Upper lobe of right lung (tissue), 1 donor: ENCODE measurements at places on chromosomes 13 and 19.

- no peak overlapping the region for H3K4me3 ChIP-seq
- H3K27ac ChIP-seq = no peak overlapping the region
- DNase-seq = no peak
- H3K4me1 ChIP-seq = peaks cover 20% of the 10 kb centered on the region
These were observed 3.3 kb upstream of the NUDT19 start for GRCh38 chr19:32688311-32688710.

DNA sequence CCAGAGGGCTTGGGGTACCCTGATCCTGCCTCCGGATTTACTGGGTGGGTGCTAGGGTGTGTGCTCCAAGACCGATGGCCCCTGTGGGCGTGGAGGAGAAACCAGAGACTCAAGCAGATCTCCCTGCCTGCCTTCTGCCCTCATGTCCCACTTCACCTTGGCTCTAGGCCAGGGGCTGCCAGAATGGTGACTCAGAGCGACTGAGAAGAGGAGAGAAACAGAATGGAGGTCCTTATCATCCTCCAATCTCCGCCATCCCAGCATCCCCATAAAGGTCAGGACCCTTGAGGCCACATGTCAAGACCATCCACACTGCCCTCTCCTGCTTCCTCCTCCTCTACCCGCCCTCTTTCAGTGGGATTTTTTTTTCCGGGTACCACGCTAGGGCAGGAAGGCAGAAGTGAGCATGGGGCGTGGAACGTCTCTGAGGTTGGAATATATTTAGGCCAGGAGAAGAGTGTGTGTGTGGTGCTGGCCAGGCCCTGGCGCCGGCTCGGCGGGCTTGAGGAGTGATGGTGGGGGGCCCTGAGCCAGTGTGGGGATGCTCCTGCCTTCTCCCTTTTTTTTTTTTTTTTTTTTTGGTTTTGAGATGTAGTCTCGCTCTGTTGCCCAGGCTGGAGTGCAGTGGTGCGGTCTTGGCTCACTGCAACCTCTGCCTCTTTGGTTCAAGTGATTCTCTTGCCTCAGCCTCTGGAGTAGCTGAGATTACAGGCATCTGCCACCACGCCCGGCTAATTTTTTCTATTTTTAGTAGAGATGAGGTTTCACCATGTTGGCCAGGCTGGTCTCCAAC is 22.3 kb downstream of the IER2 start:
- H3K27me3 ChIP-seq = no peaks in the 10 kb centered on the region
- no peaks in the 10 kb centered on the region for H3K36me3 ChIP-seq
- peak; percentile 88 for DNase-seq
- peak overlapping the region; percentile 81 for H3K27ac ChIP-seq
- no peak overlapping the region for H3K4me3 ChIP-seq

- H3K27ac ChIP-seq = no peak overlapping the region
- no peaks in the 10 kb centered on the region for H3K36me3 ChIP-seq
- no peaks in the 10 kb centered on the region for H3K27me3 ChIP-seq
- H3K4me1 ChIP-seq = peaks cover 6% of the 10 kb centered on the region
These were observed 94.5 kb downstream of the ANKRD10 start for GRCh38 chr13:110820322-110820721.

GRCh38 chr19:575527-576506 is 3.4 kb downstream of the BSG start:
- no peaks in the 10 kb centered on the region for H3K27me3 ChIP-seq
- DNase-seq = no peak
